ENCODE measurements at places on chromosomes 11 and 22.

DNA sequence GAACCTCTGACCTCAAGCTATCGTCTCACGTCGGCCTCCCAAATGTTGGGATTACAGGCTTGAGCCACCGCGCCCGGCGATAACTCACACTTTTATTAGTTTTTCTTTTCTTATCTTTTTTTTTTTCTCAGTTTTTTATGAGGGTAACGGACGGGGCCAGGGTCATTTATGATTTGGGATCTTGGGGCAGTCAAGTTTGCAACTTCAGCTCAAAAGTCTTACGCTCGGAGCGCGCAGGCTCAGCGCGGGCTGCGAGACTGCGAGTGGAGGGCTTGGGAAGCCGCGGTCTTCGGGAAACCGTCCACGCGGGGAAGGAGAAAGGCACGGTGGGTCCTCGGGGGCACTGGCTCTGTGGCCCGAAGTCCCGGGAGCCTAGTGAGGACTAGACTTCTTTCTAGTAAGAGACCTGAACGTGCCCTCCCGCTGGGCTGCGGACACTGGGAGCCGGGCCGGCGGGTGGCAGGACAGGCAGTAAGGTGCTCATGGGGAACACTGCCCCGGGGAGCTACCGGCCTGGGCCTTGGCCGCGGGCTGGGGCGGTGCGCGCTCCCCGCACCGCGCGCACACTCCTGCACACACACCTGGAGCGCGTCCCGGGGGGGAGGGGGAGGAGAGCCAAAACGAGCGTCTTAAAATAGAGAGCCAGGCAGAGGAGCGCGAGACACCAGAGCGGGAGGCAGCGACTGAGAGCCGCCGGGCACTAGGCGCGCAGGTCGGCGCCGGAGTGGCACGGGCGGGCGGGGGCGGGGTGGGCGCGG is 476 bp upstream of the BARX2 start:
- DNase-seq = no peak

- DNase-seq = no peak
Observed at GRCh38 chr22:42273855-42274451, 3.5 kb upstream of the TCF20 start.

DNA sequence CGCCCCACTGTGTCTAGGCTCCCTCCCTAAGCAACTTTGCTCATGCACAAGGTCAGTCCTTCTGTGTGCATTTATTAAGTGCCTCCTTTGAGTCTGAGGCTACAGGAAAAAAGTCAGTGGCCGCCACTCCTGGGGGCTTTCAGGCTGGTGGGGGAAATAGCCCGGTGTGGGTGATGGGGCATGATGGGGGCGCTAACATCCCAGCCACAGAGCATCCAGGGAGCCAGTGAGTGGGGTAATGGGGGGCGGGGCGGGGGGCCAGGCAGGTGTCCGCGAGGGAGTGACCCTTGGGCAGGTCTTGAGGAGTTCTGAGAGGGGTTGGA is 9.9 kb upstream of the EHD1 start:
- DNase-seq = no peak

DNA sequence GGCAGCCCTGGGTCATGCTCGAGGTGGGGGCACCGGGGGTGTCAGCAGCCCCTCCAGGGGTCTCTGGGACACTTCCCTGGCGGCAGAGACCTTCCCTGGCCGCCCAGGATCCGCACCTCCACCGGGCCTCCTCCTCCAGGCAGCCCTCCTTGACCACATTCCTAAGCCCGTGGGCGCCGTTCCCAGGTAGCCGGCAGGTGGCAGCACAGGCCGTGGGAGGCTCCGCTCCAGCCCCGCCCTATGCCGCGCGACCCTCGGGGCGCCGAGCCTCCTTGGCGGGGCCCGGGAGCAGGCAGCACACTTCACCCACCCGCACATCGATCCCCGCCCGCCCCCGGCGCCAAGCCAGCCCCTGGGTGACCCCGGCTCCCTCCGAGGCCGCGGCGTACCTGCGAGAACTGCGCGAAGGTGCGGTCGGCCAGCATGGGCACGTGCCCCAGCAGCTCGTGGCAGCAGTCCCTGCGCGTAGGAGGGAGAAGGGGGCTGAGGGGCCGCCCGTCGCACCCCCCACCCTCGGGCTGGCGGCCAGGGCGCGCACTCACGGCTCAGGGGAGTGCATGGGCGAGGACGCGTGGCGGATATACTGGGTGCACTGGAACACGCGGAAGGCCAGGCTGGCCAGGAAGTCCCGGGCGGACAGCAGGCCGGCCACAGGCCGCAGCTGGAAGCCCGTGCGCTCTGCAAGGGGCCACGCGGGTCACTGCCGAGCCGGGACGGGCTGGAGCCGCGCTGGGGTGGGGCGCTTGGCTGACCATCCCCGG is 5.3 kb upstream of the INS start:
- peak; percentile 57 for DNase-seq

- DNase-seq = no peak
Observed at GRCh38 chr11:17766073-17766359, 31.4 kb downstream of the KCNC1 start.

DNA sequence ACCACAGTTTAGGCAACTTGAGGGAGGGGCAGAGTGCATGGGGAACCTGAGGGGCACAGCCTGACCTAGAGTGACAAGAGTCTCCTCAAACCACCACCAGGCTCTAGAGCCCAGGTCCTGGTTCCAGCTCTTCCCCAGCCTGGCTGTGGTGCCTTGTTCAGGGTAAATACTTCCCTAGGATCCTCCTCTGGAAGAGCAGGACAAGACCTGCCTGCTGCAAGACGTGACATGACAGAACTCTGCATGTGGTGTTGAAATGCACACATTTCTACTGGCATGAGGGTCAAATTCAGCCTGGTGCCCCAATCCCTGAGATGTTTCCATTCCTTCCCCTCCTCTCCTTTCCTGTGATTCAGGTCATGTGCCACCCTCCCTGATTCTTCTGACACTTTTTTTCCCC is 3.3 kb downstream of the SEC14L2 start:
- no peak for DNase-seq

DNA sequence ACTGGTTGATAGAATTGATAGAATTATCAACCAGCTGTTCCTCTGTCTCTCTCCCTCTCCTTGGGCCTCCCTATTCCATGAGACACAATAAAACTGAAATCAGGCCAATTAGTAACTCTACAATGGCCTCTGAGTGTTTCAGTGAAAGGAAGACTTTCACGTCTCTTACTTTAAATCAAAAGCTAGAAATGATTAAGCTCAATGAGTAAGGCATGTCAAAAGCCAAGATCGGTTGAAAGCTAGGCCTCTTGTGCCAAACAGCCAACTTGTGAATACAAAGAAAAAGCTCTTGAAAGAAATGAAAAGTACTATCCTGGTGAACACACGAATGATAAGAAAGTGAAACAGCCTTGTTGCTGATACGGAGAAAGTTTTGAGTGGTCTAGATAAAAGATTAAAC is 16.6 kb downstream of the PIH1D2 start:
- no peak for DNase-seq

DNA sequence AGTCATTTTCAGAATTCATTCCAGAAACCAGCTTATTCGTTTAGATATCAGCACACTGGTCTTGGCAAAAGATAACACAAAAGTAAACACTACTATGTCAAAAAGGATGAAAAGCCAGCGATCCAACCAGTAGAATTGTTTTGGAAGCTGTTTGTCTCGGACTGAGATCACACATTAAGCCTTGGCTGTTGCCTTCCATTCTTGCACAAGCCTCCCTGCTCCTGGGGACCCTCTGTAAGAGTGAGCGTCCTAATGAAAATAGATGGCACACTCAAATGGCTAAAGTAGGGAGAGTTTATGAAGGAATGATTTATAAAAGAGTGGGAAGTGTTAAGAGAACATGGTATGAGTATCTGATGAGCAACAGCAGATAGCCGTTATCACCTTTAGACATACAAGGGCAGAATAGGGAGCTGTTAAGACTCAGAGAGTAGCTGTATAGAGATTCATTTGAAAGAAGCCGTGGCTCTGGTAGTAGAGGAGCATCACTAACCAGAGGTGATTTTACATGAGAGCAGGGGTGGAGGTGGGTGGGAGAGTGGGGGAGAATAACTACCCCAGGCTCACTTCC is 25.2 kb downstream of the PDE3B start:
- DNase-seq = no peak

GRCh38 chr11:62611705-62612365 is 740 bp downstream of the EML3 start:
- peak; percentile 65 for DNase-seq

GRCh38 chr11:128963744-128964325 is 21.2 kb upstream of the TP53AIP1 start:
- no peak for DNase-seq

All from activated naive CD4-positive, alpha-beta T cell treated with anti-CD3 and anti-CD28 coated beads, Interleukin-2, amount 50 U/mL, for 16 hours (primary cell).